ENCODE measurements at places on chromosomes 6 and 20.

DNA sequence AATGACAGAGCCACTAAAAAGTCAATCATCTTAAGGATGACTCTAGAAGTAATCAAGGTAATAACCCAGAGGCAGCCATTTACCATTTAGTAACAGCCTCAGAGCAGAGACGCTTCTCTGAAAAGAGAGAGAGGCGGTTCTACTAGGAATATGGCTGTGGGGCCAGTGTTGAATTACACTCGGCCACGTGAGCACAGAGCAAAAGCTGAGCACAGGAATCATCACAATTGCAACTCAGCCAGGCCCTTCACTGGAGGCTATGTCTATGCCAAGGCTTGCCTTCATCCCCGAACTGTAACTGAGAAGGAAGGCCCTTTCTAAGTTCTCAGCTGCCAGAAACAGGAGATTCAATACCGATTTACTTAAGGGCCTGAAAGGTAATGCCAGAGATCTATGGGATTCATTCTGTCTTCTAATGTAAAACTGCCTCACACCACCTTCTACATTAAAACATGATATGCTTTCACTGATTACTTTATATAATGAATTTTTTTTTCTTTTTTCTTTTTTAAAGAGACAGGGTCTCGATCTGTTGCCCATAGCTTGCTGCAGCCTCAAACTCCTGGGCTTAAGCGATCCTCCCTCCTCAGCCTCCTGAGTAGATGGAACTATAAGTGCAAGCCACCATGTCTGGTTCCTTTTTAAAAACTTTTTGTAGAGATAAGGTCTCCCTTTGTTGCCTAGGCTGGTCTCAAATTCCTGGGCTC, 67.6 kb downstream of the NUDT3 start:
- DNase-seq, result no peak

DNA sequence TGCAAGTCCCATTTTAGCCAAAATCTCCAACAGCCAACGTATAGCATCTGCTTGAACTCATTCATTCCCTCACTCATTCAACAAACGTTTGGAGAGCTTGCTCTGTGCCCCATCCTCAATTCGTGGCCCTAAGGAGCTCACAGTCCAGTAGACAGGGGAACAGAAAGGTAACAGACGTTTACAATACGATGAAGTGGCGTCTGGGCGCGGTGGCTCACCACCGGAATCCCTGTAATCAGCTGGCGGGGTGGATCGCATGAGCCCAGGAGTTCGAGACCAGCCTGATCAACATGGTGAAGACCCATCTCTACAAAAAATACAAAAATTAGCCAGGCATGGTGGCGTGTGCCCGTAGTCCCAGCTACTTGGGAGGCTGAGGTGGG, 790 bp upstream of the E2F1 start:
- no peak for DNase-seq

- no peak for DNase-seq
Measured at GRCh38 chr20:49229381-49229780, 10.2 kb downstream of the DDX27 start.

GRCh38 chr6:16802071-16802470, 40.8 kb upstream of the ATXN1 start:
- DNase-seq, result no peak

GRCh38 chr6:70124882-70125545, 177.9 kb downstream of the COL9A1 start:
- DNase-seq, result no peak

GRCh38 chr6:32413427-32414047, 6.6 kb upstream of the BTNL2 start:
- peak; percentile 77 for DNase-seq

- DNase-seq, result no peak
Measured at GRCh38 chr6:116398316-116399010, 27.7 kb downstream of the DSE start.

- no peak for DNase-seq
Measured at GRCh38 chr6:160678744-160679401, 14.8 kb upstream of the LPA start.

- DNase-seq, result no peak
Measured at GRCh38 chr6:168192195-168192900, 113.3 kb upstream of the FRMD1 start.

DNA sequence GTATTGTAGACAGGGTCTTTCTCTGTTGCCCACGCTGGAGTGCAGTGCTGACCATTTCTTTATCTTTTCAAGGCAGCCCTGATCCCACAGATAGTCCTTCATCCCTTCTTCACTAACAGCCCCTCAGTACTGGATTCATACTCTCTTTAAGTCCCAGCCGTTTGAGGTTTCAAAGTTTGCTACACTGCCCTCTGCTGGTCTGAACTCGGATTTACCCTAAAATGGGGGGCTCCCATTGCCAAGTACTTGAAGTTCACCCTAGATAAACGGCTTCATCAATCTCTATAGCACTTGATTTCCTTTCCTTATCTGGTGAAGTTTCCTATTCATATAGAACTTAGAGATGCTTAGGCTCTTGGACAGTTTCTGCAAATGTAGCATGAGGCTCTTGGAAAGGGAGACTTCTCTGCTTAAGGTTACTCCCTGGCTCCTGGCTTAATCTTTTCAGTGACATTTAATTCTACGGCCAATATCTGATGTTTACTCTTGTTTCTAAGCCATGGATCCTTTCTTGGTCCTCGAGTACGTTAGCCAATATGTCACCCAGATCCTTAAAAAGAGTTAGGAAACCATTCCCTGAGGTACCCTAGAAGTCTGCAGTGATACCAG, 21.4 kb upstream of the PREP start:
- peak; percentile 44 for DNase-seq

DNA sequence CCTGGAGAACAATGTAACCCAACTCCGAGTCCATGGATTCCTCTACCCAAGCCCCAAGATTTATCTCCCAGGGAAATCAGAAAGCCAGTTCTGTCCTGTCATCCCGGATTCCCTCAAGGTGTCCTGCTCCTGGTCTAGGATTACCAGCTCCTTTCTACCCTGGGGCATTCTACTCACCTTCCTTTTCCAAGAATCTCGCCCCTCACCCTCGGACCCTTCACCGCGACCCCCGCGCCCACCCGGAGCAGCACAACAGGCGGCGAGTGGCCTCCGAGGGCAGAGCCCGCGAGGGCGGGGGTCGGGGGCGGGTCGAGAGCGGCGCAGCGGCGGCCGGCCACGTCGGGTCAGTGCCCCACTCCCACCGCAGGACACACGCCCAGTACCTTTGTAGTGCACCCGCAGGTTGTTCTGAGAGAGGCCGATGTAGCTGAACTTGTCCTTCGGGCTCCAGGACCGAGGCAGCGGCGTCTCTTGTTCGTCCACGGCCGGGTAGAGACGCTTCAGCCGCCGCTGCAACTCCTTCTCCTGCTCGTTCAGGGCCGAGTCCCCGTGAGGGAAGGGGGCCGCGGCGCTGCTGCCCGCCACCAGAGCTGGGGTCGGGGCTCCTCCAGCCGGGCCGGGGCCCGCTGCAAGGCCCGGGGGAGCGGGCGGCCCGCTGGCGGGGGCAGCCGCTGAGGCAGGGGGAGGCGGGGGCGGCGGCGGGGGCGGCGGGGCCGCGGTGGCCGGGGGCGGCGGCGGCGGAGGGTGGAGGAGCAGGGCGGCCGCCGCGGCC, 897 bp downstream of the RANBP9 start:
- peak; percentile 33 for DNase-seq

GRCh38 chr6:114292431-114292830, 50.4 kb downstream of the HS3ST5 start:
- no peak for DNase-seq

DNA sequence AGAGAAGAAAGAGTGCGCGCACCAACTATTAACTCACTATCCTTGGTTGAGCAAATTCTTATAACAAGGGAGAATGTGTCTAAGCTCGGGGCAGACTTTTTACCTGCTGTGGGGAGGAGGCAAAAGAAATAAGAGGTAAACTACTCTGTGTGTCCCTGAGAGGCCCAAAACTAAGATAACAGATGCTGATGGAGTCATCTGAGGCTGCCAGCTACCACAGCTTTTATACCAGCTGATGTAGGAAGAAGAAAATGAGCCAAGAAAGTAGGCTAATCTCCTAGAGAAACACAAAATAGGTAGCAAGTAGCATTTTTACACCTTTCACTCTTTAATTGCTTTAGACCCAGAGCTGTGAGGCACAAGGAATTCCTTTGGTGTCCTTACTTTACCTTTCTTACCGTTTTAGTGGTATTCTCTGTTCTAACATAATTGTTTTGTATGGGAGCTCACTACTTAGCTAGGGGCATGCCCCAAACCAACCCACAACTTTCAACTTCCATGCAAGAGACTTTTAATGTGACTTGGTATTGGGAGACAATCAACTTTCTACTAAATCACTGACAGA, 27.8 kb upstream of the PIM1 start:
- DNase-seq, result no peak

DNA sequence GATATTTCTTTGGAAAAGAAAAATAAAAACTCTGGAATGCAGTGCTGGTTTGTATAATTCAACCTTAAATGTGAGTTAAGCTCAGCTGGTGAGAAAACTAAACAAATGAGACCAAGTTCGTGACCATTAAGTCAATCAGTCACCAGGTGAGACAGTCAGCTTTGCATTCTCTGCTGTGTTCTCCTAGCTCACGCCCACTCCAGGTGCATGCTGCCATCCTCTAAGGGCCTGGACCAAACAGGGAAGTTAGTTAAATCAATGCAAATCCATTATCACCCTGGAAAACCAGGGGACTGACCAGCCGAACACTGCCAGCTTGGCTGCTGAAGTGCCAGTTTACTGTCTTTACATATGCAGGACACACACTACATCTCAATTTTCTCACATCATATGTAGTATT, 7.2 kb downstream of the TPBG start:
- DNase-seq, result no peak

- no peak for DNase-seq
Measured at GRCh38 chr6:166806217-166806838, 150.0 kb downstream of the RNASET2 start.

GRCh38 chr20:11248687-11249638, 575.2 kb upstream of the JAG1 start:
- DNase-seq, result no peak

- no peak for DNase-seq
Measured at GRCh38 chr6:53005663-53006250, 10.7 kb upstream of the GSTA4 start.

DNA sequence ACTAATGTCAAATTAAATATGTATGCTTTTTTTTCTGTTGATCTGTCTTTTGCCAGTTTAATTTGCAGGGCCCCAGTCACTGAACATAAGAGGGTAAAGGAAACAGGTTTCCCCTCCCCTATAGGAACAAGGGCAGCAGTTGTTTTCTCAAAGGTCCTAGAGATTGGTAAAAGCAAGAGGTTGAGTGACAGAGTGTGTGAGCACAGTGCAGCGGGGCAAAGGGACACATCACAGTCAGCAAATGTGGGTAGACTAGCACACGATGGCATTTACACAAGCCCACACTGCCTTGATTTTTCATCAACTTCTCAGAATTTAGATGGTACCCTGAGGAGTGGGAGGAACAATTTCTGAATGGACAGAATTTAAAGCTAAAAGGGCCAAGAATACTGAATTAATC, 138.7 kb upstream of the MYLIP start:
- DNase-seq, result no peak

- no peak for DNase-seq
Measured at GRCh38 chr6:26043384-26044139, 43.7 kb upstream of the HFE start.

DNA sequence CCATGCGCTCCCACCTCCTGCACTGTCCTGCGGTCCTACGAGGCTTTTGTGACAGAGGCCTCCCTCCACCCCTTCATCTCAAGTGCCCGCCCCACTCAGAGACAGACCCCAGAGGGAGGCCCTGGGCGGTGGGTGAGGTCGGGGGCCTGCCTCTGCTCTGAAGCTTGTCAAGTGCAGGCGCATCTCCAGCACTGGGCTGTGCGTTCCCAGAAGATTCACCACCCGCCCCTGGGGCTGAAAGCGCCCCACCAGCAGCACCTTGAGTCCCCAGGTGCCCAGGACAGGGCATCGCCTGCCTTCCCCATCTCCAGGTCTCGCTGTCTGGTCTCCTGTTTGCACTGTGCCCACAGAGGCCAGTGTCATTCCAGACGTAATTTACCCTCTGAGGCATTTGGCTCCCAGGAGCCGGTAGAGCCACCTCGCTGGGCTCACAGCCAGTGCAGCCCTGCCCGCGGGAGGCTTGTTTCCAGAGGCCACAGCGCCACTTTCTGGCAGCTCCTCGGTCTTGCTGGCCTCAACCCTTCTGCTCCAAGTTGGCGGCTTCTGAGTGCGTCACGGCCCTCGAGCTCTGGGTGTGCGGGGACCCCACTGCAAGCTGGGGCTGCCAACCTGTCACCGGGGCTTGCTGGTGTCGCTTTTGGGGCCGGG, 191.1 kb downstream of the TAF4 start:
- DNase-seq, result no peak

- DNase-seq, result no peak
Measured at GRCh38 chr6:140579918-140580317, 1205.5 kb upstream of the CITED2 start.

DNA sequence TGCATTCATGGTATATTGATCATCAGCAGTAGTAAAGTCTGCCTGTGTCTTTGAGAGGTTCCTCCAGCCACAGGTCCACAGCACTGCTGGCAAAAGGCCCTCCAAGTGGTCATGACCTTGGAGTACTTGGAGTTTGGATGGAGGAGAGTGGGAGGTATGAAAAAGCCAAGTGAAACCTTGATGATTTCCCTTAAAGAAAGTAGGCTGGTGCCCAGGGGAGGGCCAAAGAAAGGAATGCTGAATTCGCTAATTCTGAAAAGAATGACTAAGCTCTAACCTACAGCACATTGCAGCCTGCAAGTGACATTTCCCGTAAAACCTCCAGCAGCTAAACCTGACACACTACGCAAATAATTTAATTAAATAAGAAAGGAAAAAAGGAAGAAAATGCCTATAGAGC, 223.4 kb upstream of the TAB2 start:
- no peak for DNase-seq

DNA sequence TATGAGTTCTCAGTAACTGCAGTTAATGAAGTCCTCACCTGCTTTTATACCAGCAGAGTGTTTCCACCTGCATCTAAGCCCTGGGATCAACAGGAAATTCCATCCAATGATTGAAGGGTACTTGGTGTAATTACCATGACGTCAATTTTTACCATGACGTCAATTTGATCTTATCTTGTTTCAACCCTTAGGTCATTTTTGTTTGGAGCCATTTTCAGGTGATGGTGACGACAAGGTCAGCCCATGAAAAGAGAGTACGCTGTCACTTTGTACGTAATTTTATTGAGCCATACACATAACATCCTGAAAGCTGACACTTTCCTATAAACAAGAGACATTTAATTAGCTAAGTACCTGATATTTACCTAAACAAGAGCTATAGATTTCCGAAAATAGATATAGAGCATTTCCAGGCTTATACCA, at the start of gene CGA:
Gene CGA, minus strand, starts transcription at position 20 of the 423 bp plus-strand sequence. CDS start 6,906 bp downstream, outside the sequence.
- no peak for DNase-seq

GRCh38 chr6:118869350-118869749, 24.6 kb upstream of the ASF1A start:
- no peak for DNase-seq

GRCh38 chr6:144285798-144286502, 815 bp downstream of the UTRN start:
- DNase-seq, result peak; percentile 24

- no peak for DNase-seq
Measured at GRCh38 chr20:61520893-61521460, 268.9 kb downstream of the CDH4 start.

GRCh38 chr6:165846123-165846966, 183.3 kb upstream of the PDE10A start:
- no peak for DNase-seq
